ENCODE measurements at places on chromosomes 13 and 19. TPM values are rescaled to one million over a fixed set of nuclear protein-coding genes. Genes with fewer than 3 reads are reported as not detected.

DNA sequence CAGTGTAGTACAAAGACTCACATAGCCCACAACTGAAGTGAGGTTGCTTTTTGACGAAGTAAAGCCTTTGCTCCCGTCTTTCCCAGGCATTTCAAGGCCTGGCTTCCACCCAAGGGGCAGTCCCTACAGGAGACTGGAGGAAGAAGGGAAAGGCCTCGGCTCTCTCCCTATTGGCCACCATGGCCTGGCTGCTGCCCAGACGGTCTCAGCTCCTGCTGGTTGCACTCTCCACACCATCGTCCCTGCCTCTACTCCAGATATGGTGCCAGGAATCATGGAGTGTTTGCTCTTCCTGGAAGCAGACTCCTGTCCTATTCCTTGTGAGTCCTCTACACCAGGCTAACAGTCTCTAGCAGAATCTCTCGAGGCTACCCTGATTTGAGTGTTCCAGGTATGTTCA is 124.1 kb upstream of the UQCRFS1 start:
- no peak for DNase-seq

The PGLYRP1 gene
- polyA plus RNA-seq, result not detected

- DNase-seq, result no peak
These were observed 534.5 kb downstream of the KLF5 start for GRCh38 chr13:73593199-73593765.

The SYNE4 gene
- 0.16 TPM for polyA plus RNA-seq

The VAV1 gene
- polyA plus RNA-seq, result not detected

DNA sequence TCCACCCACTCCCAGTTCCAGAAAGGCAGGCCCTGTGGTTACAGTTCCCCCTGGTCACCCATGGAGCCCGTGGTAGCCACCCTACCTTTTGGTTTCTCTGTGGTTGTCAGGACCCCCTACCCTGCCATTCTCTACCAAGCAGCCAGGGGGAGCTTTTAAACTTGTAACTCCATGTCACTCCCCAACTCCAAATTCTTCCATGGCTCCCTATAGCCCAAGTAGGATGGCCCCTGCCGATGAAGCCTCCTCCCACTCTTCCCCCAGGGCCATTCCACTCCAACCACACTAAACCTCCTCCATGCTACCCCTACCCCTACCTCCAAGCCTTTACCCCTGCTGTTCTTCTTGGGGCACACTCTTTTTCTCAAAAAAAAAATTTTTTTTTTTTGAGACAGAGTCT is 2.2 kb downstream of the S1PR2 start:
- DNase-seq, result no peak

DNA sequence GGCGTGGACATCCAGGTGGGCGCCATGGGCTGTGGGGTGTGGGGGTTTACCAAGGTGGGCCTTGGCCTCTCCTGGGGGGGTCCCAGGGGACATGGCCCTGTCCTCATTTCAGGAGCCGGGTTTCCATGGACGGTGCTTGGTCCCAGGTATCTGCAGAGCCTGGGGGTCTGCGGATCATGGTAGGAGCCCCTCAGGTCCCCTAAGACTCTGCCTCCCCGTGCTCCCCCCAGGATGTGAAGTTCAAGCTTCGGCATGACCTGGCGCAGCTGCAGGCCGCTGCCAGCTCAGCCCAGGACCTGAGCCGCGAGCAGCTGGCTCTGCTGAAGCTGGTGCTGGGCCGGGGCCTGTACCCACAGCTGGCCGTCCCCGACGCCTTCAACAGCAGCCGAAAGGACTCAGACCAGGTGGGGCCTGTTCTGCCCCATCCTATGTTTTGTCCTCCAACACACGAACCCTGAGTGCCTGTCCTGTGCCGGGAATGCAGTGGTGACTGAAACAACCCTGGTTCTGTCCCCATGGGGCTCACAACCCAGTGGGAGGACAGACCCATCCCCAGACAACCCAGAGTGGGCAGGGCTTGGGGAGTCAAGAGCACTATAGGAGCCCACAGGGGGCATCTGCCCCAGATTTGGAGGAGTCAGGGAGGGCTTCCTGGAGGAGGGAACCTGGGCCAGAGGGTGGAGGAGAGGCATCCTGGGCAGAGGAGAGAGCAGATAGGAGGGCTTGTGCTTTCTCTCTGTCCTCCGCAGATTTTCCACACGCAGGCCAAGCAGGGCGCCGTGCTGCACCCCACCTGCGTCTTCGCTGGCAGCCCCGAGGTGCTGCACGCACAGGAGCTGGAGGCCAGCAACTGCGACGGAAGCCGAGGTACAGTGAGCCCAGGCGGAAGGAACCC is 26.8 kb downstream of the DHX34 start:
- no peak for DNase-seq

DNA sequence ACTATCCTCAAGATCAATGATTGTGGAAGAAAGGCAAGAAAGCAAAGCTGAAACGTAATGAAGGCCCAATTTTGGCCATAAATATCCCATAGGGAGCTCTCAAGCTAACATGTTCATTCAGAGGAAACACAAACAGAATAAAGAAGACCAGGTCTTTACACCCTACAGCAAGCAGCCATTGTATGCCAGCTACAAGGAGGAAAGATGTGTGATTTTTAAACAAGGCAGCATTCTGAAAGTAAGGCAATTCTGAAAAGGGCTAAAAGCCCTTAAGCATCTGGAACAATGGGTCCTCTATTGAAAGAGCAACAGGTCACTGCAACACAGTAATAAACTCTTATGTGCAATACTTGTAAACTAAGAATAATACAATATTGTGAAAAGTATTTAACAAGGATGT is 1002.4 kb downstream of the SLITRK1 start:
- no peak for DNase-seq

The PEX11G gene
- 1.9 TPM for polyA plus RNA-seq

The RINL gene
- polyA plus RNA-seq, result 1.9 TPM

The PDE4C gene
- 0.06 TPM for polyA plus RNA-seq

The LRRC8E gene
- polyA plus RNA-seq, result 8.6 TPM

The ZNF492 gene
- polyA plus RNA-seq, result 0.09 TPM

The PDE4A gene
- 3.4 TPM for polyA plus RNA-seq

- DNase-seq, result no peak
These were observed at the start of gene ADGRE1 for GRCh38 chr19:6887316-6887715. Gene ADGRE1 (plus strand): TSS chr19:6887579. CDS start chr19:6887609, 30 bp downstream.

GRCh38 chr19:33396701-33397535 is 23.4 kb downstream of the CEBPG start:
- no peak for DNase-seq

DNA sequence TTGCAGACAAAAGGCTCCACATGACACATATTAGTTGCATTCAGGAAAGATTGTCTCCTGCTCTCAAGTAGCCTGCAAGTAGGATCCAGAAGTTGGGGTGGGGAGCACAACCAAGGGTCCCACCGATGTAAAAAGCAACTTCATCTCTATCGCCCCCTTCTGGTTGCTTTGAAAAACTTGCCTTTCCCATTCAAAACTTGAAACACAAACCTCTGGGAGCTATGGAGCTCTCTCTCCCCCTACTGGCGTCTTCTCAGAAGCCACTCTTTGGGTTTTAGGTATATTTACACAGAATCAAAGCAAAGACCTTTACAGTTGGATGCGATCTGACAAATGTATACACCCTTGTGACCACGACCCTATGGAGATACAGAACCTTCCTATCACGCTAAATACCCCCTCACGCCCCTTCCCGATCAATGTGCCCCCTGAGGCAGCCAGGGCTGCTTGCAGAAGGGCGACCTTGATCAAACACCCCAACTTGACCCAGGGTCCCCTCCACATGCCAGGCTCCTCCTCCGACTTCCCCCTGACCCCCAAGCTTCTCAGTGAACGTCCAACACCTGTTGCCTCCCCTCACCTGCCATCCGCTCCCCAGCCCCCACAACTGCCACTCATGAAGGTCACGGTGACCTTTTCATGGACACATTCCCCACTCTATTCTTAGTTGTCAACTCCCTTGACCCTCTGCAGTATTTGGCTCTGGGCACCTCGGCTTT is 10.1 kb downstream of the NOSIP start:
- DNase-seq, result no peak

DNA sequence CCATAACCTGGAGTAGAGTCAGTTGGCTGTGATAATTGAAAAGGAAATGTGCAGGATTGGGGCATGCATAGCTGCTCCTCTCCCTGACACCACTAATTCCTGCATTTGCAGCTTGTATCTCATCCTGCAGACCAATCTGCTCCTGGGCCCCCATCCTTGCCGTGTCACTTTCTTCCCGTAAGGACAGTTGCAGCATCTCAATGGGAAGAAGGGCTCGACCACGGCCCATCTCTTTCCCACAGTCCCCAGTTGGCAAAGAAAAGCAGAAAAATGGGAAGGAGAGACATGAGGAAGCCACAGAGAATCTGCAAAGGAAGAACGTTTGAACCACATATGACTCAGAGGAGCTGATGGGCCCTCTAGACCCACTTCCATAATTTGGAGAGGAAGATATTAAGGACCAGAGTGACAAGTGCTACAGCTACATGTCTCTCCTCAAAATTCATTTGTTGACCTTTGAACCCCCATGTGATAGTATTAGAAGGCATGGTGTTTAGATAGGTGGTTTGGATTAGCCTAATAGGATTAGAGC is 1.8 kb upstream of the SIGLEC12 start:
- DNase-seq, result no peak

Data from BJ (cell line).